Activated CD8-positive, alpha-beta memory T cell treated with anti-CD3 and anti-CD28 coated beads for 1 hour (primary cell): ENCODE measurements at places on chromosomes 3 and 15.

- no peak for DNase-seq
Measured at GRCh38 chr15:53129121-53129904, 339.2 kb upstream of the ONECUT1 start.

- no peak for DNase-seq
Measured at GRCh38 chr3:184338511-184338945, 1.1 kb downstream of the FAM131A start.

GRCh38 chr3:127092776-127093175, 100.2 kb upstream of the PRR23E start:
- DNase-seq: no peak

DNA sequence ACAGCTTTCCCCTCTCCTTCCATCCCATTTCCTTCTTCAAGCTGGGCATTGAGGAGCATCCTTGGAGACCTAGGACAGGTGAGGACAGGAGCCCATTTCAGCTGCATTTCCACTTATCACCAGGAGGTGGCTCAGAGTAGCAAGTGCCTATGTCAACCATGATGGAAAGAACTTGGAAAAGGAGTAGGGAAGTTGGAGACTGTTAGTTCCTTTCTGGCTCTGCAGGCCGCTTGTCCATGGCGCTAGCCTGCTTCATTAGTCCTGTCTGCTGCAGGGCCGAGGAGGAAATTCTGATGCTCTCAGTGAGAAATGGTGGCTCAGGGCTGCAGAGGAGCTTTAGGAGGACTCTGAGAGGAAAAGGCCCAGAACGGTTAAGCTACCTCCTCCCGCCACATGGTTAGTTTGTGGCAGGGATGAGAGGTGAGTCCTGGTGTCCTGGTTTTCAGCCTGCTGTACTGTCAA, 7.0 kb upstream of the CD276 start:
- DNase-seq: no peak

DNA sequence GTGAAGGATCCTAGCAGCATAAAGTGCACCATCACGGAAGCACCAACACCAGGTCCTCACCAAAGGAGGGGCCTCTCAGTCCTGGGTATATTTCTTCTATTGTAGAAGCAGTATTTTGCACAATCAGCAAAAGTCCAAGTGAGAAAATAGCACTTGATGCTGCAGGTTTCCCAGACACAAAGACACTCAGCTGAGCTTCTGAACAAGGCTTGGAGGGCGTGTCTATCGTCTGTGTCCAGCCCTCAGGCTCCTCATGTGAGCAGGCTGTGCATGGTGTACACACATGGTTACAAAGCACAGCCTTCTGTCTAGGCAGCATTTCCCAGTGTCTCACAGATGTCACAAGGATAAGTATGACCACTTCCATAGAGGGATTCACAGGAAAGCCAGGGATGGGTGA, 98.3 kb upstream of the SPATA12 start:
- no peak for DNase-seq

- DNase-seq: no peak
Measured at GRCh38 chr3:99774467-99774866, 43.2 kb upstream of the CMSS1 start.

GRCh38 chr3:23474580-23475357, 271.6 kb downstream of the UBE2E2 start:
- DNase-seq: no peak

GRCh38 chr15:39031596-39031995, 467.0 kb upstream of the RASGRP1 start:
- DNase-seq: no peak

DNA sequence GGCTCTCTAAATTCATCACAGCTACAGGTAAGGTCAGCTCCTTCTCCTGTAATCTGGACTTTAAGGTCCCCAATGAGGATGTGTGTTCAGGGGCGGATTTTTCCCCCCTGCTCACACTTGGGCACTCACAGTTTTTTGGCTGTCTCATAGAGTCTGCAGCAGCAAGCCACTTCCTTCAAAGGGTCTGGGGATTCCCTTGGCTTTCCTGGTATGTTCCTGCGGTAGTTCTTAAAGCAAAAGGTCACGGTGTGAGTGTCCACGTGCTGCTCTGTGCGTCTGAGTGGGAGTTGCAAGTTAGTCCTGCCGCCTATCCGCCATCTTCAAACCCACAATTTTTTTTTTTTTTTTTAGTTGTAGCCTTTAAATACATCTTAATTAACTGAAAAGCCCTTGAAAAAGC, 15.4 kb upstream of the CFAP20DC start:
- DNase-seq: no peak

DNA sequence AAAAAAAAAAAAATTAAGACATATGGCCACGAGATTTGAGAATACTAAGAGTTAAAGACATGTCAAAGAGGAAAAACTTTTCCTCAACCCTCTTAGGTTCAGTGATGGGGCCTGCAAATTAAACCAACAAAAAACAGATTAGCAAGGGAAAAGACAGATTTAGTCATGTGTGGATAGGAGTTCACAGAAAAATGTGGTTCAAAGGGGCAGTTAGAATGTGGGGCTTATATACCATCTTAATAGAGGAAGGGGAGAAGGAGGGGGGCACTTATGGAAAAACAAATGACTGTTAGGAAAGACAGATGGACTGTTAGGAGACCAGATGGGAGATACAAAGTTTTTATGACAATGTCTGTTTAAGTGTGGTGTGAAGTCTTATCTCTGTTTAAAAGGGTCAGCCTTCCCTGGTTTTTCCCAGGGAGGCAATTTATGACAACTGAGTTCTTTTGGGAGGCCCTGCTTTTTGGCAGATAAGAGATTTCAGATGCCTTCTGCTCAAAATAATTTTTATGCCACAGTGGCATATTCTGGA, 68.7 kb upstream of the FURIN start:
- DNase-seq: no peak

- DNase-seq: no peak
Measured at GRCh38 chr3:156655819-156656550, 18.4 kb upstream of the TIPARP start.

GRCh38 chr3:51932471-51933370, 9.0 kb downstream of the RRP9 start:
- no peak for DNase-seq

DNA sequence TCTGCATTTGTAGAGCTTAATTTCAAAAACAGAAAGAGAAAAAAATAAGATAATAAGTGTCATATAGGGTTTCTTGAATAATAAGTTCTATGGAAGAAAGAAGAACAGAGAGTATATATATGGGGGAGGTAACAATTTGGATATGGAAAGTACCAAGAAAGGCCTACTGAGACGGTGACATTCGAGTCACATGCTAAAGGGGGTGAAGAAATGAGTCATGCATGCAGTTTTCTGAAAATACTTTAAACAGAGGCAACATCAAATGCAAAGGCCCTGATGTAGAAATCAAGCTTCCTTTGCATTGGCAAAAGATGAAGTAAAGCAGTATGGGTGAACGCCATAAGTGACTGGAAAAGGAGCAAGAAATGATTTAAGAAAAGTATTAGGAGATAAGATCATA, 371.6 kb upstream of the ZNF385D start:
- no peak for DNase-seq

DNA sequence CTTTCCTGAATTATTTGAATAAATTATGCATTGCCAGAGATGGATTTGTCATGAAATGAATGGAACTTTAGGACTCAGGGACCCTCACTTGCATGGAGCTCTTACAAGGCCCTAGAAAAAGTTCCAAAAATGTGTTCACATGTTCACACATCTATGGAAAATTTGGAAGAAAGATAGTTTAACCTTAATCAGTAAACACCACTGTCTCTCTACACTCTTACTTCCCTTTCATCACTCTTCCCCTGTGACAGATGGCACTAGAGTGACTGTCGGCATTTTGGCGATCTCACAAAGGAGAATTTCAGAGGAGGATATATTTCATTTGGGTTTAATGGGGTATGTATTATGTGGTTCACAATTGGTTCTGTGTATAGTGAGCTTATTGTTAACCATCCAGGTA, 600.8 kb downstream of the IGSF11 start:
- no peak for DNase-seq

DNA sequence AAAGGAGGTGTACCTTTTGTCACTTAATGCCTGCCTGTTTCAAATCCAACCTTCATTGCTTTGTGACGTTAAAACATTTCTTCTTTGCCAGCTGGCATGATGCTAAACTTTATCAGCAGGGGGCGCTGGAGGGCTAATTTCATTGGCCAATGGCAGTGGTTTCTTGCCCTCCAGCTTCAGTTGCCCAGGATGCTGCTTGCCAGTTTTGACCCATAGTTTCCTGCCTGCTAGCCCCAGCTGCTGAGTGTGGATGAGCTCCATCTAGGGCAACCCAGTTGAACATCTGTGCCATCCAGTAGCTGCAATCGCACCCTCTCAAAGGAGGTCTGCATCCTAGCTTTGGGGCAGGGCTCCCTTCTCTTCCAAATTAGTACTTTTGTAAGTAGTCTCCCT, 22.1 kb downstream of the ACKR2 start:
- peak; percentile 28 for DNase-seq

DNA sequence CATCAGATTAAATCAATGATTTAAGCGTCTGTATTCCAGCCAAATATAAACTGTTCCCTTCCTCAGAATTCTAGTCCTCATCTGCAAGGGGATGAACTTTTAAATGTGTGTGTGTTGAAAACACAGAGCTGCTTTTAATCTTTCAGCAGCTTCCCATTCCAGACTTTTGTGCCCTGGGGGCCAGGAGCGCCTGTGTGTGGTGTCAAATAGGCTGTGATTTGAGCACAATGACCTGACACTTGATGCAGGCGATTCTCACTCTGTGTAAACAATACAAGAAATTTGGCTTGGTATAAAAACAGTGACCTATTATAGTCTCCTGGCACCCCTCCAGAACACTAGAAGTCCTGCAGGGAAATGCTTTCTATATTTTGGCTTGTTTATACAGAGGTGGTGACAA, 274.6 kb upstream of the ROPN1 start:
- no peak for DNase-seq

DNA sequence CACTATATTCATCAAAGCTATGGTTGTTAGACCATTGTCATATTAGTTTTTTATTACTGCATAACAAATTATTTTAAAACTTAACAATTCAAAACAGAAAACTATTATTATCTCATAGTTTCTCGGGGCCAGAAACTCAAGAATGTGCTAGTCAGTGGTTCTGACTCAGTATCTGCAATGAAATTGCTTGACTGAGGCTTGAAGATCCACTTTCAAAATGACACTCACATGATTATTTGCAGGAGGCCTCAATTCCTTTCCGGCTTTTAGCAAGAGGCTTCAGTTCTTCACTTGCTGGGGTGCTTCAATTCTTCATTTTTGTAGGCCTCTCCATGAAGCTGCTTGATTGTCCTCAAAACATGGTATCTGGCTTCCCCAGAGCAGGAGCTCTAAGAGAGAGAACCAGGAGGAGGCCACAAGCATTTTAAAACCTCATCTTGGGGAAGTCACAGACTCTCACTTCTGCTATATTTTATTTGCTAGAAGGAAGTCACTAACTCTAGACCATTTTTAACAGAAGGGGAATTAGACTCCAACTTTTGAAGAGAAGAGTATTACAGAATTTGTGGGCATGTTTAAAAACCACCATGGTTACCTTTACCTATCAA, 383.7 kb downstream of the MFSD1 start:
- no peak for DNase-seq

DNA sequence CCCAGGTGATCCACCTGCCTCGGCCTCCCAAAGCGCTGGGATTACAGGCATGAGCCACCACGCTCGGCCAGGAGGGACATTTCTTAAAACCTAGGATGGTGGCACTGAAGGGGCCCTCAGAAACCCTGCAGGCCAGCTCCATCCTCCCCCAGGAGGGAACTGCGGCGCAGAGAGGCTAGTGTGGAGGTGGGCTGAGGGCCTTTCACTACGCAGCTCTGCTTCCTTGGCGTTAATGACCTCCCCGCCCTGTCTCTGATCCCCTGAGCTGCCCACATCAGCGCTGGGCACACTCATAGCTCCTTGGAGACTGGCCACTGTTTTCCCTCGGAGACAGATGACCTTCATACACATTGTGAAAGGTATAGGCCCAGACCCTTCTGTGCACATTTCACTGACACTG, 46.2 kb upstream of the MAGEF1 start:
- no peak for DNase-seq

GRCh38 chr3:19506171-19506570, 357.9 kb downstream of the KCNH8 start:
- no peak for DNase-seq

DNA sequence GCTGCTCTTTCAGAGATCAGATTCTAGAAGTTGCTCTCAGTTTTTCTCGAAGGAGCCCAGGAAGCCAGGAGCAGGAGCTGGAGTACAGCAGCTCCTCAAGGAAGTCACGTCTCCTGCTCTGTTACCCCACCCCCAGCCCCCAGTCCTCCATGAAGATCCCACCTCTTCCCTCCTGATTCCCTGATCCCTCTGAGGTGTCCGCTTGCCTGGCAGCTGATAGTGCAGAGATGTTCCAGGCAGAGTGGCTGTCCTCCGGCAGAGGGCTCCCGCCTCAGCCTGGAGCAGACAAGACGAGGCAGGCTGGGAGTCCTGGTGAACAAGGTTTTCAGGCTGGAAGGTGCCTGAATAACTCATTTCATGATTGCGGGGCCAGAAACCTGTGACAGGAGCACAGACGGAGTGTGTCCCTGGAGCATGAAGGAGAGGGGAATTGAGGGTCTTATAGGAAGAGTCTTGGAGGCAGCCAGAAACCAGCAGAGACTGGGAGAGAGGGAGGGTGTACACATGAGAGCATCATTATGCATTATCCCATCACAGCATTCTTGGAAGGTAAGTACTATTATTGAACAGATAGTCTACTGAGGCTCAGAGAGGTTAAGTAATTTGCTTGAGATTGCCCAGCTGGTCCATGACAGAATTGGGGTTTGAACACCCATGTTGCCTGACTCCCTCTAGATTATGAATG, 1.2 kb downstream of the HRH1 start:
- no peak for DNase-seq

GRCh38 chr15:23038726-23039142, 635 bp downstream of the TUBGCP5 start:
- DNase-seq: no peak

DNA sequence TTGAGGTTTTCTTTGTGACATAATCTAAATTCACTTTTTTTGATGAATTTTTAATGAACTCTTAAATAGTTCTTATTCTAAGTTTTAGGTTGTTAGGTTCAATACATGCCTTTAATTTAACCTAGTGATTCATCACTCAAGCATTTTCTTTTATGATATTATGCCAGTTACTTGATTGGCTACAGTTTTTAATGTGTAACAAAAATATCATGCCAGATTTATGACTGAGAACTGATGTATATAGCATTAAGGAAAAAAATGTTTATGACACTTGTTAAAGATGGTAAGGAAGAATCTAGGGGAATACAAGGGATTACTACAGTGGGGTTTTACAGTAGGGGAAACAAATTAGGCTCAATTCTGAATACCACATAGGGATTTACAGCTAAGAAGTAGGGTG, 103.1 kb downstream of the VGLL3 start:
- DNase-seq: no peak

- DNase-seq: no peak
Measured at GRCh38 chr3:76308541-76308940, 523.2 kb upstream of the ZNF717 start.

DNA sequence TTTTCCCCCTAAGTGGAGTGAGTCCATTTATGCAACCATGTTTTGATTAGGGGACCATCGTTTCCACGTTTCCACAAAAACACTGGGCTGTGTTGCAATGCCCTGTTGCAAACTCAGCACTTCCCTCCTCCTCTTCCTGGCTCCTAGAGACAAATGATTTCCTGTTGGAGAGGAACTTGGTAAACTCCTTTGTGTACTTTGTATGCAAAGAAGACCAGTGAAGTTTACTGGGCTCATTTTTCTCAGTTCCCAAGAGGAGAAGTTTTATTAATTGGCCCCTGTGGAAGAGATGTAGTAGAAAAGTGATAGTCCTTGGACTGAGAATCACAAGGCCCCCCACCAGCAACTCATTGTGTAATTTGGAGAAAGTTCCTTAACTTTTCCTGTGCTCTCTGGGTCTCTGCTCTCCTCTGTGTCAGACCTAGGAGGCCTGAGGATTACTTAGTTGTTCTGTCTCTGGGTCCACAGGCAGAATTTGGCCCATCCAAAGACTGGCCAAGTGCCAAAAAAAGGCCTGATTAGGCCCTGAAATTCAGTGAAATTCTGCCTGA, 95.0 kb downstream of the ATG7 start:
- no peak for DNase-seq
